CD4-positive, alpha-beta T cell treated with Interleukin-15 for 4 hours (primary cell): ENCODE measurements at places on chromosomes 11 and 22.

GRCh38 chr11:11532574-11532973 is 89.2 kb downstream of the GALNT18 start:
- no peak for DNase-seq

GRCh38 chr22:20054485-20054884 is 25.6 kb upstream of the DGCR8 start:
- DNase-seq = no peak

DNA sequence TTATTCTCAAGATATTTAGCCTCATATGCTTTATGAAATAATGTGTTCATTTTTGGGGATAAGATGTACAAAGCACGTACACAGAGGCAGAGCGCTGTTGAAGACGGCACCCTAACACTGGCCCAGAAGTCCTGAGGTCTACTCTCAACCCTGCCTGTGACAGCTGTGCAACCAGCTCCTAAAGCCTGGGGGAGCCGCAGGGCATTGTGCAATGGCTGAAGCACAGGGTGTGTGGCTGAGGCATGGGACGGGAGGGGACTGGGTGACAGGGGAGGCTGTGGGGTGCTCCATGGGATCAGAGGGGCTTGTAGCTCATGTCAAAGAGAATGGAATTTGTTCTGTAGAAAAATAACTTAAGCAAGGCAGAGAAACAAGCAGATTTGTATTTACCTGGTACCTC is 27.7 kb downstream of the FAM227A start:
- no peak for DNase-seq

- no peak for DNase-seq
Observed at GRCh38 chr22:42277988-42278776, 7.7 kb upstream of the TCF20 start.

- no peak for DNase-seq
Observed at GRCh38 chr22:42025421-42025820, 26.8 kb downstream of the WBP2NL start.

GRCh38 chr22:19823902-19824211 is 30.8 kb downstream of the GNB1L start:
- DNase-seq = no peak

GRCh38 chr11:114846416-114846791 is 168.1 kb downstream of the NXPE2 start:
- DNase-seq = no peak

DNA sequence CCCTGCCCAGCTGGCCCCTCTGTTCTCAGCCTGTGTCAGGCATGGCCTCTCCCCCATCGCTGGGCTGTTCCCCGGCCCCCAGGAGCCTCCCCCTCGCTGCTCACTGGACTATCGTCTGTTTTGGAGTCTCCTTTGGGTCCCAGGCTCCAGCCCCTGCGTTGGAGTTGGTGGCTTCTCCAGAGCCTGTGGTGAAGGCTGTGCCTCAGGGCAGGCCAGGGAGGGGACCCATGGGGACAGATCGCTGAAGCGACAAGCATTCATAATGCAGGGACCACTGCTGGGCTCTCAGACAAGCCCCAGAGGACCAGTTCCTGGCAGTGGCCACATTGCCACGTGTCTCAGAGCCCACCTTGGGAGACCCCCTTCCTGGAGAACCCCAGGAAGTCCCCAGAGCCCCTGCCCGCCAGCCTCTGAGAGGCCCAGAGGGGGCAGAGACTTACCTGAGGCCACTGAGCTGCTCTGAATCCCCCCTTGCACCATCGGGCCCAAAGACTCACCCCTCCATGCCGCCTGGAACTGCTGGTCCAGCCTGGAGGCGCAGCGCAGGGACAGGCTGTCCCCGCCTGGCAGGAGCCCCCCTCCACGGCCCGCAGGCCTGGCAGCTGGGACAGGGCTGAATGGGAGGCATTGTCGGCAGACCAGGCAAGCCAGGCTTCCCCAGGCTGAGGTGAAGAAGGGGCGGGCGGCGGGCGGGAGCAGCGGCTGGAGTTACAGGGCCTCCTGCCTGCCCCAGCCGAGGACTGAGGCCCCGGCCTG is at the start of gene CHADL:
TSS of gene CHADL (minus strand) at position 555 of the 756 bp plus-strand sequence. CDS start at position 505, 50 bp downstream.
- DNase-seq = no peak

GRCh38 chr22:20579273-20580120 is 72.1 kb downstream of the MED15 start:
- DNase-seq = no peak

DNA sequence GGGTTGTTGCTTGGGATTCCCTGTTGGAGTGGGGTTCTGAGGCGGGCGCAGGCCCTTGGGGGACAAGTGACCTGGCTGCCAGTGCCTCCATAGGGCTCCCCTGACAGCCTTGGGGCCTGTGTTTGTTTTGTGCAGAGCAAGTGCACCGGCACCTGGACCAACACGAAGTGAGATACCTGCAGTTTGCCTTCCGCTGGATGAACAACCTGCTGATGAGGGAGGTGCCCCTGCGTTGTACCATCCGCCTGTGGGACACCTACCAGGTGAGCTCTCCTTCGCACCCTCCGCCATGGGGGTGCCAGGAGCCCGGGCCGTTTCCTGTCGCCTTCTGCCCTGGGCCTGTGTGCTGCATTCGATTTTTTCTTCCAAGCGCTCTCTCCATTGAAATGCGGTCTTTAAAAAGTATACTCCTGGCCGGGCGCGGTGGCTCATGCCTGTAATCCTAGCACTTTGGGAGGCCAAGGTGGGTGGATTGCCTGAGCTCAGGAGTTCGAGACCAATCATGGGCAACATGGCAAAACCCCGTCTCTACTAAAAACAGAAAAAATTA is 274.6 kb downstream of the TBC1D22A start:
- no peak for DNase-seq

DNA sequence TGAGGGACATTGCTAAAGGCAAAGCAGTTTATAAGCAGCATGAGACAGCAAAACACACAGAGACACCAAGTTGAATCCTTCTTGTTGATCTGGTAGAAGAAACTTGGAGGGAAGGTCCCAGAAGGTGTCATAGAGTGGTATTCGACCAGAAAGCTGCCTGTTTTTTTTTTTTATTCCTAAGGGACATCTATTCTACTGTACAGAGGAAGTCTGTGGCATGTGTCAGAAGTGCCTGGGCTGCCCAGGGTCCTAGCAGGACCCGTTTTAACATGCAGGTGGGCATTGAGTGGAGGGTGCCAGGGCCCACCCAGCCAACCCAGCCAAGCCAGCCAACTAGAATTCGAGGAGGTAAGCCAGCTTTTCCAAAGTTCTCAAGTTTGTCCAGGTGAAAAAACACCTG is 68.0 kb upstream of the ATXN10 start:
- no peak for DNase-seq
